ENCODE measurements at places on chromosomes 12 and 14. TPM values are rescaled to one million over a fixed set of nuclear protein-coding genes. Genes with fewer than 3 reads are reported as not detected.

DNA sequence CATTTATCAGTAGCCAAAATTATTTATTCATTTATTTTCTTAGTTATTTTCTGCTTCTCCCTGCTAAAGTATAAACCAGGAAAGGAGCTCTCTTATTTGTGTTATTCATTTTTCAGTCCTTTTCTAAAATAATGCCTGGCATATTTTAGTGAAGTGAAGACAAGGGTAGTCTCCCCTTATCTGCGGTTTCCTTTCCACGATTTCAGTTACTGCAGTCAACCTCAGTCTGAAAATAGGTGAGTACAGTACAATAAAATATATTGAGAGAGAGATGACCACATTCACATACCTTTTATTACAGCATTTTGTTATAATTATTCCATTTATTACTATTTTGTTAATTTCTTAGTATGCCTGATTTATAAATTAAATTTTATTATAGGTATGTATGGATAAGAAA is 57.6 kb downstream of the GPR137C start:
- DNase-seq: no peak

GRCh38 chr12:62861586-62861985 is 73.4 kb downstream of the PPM1H start:
- no peak for DNase-seq

GRCh38 chr12:122458105-122459035 is 35.9 kb upstream of the CLIP1 start:
- DNase-seq: no peak

DNA sequence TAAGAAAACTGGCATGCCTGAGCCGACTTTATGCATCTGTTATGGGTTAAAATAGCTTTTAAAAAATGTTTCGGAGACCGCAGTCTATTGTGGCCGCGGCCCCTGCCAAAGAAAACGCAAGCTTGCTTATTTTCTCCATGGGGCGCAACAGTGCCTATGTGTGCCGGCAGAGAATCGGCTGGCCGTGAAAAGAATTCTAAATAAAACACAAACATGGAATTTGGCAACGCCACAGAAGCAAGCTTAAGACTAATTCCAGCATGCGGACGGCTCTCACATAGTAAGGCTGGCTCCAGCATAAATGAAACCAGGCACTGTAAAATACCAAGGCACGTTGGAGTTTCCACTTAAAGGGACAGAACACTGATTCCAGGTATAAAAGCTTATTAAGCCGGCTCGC is 56.7 kb downstream of the BCL11B start:
- DNase-seq: no peak

- no peak for DNase-seq
These were observed 143.2 kb downstream of the PIWIL1 start for GRCh38 chr12:130480887-130481286.

DNA sequence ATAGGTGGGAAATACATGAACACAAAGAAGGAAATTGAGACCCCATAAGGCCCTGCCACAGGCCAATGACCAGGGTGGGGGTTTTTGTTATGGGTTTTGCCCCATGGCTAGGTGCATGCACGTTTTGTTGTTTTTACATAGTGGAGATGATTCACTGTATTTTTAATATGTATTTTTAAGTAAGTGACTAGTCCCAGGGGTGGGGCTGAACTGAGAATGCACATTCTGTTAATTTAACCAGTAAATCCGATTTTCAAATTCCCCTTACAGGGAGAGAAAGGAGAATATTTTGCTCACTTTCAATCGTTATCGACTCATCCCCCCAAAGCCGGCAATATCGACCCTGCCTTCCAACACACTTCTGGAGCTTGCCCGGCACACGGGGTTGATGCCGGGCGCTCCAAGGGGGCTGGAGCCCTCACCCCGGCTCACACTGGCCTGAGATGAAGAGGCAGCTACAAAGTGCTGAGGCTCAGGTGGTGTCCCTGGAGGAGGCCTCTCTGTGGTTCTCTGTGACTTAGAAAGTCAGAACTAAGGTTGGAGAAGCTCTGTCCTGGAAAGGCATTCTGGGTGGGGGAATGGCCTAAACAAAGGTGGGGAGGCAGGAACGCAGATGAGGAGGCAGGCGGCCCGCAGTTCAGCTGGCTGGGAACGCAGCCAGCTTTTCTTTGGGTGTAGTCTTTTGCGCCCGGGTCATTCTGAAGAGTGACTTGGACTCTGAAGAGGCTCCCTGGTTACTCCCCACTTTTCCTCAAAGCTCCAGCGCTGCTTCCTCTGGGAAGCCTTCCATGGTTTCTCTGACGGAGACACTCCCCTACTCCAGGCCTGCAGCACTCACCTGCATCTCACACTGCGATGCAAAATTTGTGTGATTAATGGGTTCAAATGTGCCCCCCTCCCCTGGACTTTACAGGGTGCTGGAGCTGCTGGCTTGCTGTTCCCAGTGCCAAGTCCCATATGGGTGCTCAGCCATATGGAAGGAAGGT is 50.7 kb upstream of the DLK1 start:
- no peak for DNase-seq

- peak; percentile 46 for DNase-seq
These were observed 18.7 kb upstream of the FBRSL1 start for GRCh38 chr12:132471011-132471857.

- no peak for DNase-seq
These were observed 13.5 kb upstream of the EML1 start for GRCh38 chr14:99779751-99780150.

- DNase-seq: no peak
These were observed 58.1 kb downstream of the STAB2 start for GRCh38 chr12:103645202-103645601.

GRCh38 chr12:111434680-111435338 is 29.1 kb downstream of the SH2B3 start:
- peak; percentile 90 for DNase-seq

DNA sequence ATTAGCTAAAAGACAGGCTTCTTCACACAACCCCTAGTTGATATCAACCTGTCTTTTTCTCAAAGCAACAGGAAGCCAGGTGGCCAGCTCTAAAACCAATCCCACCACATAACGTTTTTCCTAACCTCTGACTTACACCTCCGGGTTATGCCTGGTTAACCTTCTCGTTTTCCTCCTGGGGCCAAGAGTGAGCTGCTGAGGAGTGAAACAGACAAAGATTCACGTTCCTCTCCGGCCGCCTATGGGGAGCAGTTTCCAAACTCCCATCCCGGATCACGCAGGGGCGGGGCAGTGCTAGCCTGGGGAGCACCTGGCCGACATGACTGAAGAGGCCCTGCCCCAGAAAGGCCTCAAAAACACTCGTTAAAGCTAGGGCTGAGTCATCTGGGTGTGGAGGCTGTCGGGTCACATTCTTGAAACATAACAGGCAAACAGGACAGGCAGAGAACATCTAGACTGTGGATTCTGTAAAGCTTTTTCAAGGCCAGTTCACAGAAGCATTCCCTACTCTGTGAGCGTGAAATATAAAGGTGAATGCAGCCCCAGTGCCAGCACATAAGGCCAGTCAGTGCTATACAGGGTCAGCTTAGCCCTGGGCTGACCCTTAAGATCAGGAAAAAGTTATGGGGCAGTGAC is 25.9 kb upstream of the LGALS3 start:
- peak; percentile 89 for DNase-seq

- DNase-seq: no peak
These were observed 161.7 kb upstream of the EEA1 start for GRCh38 chr12:93090731-93091172.

DNA sequence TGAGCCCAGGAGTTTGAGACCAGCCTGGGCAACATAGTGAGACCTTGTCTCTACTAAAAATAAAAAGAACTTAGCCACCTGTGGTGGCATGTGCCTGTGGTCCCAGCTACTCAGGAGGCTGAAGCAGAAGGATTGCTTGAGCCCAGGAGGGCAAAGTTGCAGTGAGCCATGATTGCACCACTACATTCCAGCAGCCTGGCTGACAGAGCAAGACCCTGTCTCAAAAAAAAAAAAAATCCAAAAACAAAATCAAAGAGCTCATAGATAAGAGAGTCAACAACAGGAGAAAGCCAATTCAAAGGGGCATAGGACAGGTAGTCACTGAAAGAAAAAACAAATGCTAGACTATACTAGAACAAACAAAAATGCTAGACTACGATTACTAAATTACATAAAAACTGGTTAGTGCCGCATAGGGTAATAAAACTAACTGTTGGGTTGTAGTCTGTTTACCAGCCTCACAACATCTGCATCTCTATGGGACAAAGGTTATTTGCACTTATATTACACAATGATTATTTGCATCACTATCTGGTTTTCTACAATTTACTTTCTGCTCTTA is 16.6 kb upstream of the EEA1 start:
- no peak for DNase-seq

DNA sequence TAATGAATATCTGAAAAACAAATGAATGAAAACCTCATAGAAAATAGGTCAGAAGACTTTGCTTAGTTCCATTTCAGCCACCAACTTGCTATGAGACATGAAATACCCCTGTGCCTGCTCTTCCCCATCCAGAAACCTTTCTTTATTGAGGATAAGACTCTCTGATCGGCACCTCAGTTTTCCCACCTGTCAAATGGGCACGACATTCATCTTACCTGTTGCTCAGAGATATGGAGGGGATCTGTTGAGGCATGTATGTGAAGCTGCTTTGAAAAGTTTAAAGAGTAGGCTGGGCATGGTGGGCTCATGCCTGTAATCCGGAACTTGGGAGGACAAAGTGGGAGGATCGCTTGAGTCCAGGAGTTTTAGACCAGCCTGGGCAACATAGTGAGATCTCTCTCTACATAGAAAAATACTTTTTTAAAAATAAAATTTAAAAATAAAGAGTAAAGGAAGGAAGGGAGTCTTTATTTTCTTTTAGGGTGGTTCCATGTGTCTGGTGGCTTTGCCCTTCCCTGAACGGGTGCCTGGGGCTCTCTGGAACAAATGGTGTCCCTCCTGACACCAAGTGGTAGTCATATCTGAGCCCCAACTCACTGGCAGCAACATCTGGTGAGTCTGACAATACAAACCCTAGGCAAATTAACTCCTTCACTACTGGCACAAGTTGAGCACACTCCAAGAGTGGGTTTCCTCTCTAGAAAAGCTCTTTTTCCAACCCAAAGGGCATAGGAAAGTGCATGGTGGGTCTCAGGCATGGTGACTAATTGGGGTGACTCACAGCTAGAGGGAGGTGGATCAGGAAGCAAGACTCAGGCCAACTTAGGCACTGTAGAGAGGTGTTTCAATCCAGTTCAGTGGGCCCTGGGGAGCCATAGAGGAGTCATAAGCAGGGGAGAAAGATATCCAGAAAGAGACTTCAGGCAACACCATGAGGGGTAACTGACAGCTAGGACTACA is 42.1 kb downstream of the MAP1LC3B2 start:
- no peak for DNase-seq

DNA sequence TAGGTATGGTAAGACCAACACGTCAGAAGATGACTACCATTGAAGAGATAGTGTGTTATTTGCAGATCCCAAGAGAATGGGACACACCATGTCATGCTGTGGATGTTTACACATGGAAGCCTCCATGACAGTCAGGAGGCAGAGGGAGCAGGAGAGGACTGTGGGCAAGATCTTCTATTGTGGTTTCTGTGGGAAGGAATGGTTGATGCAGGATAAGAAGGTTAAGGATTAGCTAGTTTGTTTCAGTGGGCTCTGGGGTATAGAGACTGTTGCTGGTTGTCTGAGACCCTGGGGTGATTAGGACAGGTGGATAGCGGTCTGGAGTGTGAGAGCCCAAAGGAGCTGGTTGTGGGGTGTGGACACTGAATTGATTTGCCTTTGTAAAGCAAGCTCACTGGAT is 23.3 kb downstream of the TAS2R7 start:
- DNase-seq: no peak

GRCh38 chr14:42378880-42379279 is 772.2 kb downstream of the LRFN5 start:
- DNase-seq: no peak

Gene NCOR2
- 10.5 TPM for total RNA-seq

Gene IL22
- not detected for total RNA-seq

Gene BCL11B
- total RNA-seq: under 0.01 TPM

Gene RERG
- not detected for total RNA-seq

Gene TFCP2
- total RNA-seq: 14.1 TPM

Gene SLC24A4
- under 0.01 TPM for total RNA-seq

Gene ZNF740
- 12.1 TPM for total RNA-seq

Gene COL2A1
- not detected for total RNA-seq

Gene RIMBP2
- total RNA-seq: not detected

Gene CEP170B
- 5.0 TPM for total RNA-seq

Gene GDF3
- total RNA-seq: 0.79 TPM

Gene LRRC43
- total RNA-seq: 0.44 TPM

Data from lung microvascular endothelial cell (primary cell).